ENCODE measurements at places on chromosomes 2 and 18. TPM values are rescaled to one million over a fixed set of nuclear protein-coding genes. Genes with fewer than 3 reads are reported as not detected.

TGOLN2 gene
- 79.7 TPM for total RNA-seq

PIKFYVE gene
- total RNA-seq, result 16.3 TPM

KIAA2012 gene
- total RNA-seq, result not detected

GRCh38 chr2:16152071-16152927, 211.9 kb downstream of the MYCN start:
- no peak for DNase-seq

- DNase-seq, result no peak
These were observed 347.6 kb downstream of the RNF144A start for GRCh38 chr2:7264791-7265190.

GRCh38 chr2:228374741-228375140, 193.3 kb upstream of the SPHKAP start:
- no peak for DNase-seq

MYL12A gene
- total RNA-seq, result 2,004 TPM

DNA sequence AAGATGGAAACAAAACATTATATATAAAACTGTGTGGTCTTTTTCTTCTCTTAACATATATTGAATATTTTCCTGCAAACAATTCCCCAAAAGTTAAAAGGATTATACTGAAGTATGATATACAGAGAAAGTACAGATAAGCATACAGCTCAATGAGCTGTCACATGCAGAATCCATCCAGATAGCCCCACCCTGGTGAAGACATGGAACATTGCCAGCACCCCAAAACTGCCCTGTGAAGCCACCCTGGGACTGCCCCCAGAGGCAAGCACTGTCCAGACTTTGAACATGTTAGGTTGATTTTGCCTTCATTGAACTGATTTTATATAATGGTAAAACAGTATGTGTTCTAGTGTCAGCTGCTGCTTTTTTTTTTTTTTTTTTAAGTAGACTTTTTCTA, 112.3 kb upstream of the IL1R2 start:
- no peak for DNase-seq

DNA sequence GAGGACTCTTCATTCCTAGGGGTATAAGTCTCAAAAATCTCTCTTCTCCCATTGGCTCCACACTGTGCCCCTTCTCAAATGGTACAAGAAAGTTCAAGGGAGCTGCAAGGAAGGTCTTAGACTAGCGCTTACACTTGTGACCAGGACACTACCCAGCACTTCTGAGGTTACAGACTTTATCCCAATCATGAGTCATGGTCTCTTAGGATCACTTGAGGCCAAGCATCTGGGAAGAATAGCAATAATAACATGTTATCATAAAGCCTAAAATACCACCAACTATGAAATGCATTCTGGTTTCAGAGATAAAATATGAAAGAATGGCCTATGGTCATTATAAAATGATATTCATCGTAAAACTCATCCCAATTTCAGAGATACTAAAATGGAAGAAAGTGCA, 309.9 kb upstream of the PKDCC start:
- DNase-seq, result no peak

GRCh38 chr2:10378189-10378588, 69.9 kb downstream of the ODC1 start:
- DNase-seq, result no peak

- DNase-seq, result no peak
These were observed 282.8 kb downstream of the NDUFA10 start for GRCh38 chr2:239742377-239742776.

GRCh38 chr2:192571636-192572035, 376.9 kb upstream of the TMEFF2 start:
- no peak for DNase-seq

SCN1A gene
- total RNA-seq, result not detected
